ENCODE measurements at places on chromosomes 5 and 9.

- no peak for DNase-seq
These were observed 55.5 kb downstream of the AUH start for GRCh38 chr9:91306296-91306630.

DNA sequence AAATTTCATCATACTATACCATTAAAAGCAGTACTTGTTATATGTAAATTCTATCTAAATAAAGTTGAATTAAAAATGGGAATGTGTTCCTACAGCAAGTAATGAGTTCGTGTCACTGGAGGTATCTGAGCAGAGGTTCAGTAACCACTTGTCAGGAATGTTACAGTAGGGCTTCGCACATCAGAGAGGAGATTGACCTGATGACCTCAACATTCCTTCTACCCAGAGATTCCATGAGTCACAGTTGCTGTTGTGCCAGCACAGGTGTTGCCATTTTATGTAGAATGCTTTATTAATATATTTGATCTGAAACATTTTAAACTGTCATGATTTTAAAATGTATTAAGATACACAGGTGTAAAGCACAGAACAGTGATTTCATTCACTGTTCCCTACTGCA is 60.3 kb downstream of the STX17 start:
- DNase-seq = no peak

GRCh38 chr9:77725820-77726219 is 77.7 kb upstream of the GNA14 start:
- DNase-seq = peak; percentile 69

GRCh38 chr9:89811356-89811755 is 206.5 kb downstream of the GADD45G start:
- no peak for DNase-seq

- DNase-seq = no peak
These were observed 36.0 kb downstream of the KCNMB1 start for GRCh38 chr5:170353011-170353761.

DNA sequence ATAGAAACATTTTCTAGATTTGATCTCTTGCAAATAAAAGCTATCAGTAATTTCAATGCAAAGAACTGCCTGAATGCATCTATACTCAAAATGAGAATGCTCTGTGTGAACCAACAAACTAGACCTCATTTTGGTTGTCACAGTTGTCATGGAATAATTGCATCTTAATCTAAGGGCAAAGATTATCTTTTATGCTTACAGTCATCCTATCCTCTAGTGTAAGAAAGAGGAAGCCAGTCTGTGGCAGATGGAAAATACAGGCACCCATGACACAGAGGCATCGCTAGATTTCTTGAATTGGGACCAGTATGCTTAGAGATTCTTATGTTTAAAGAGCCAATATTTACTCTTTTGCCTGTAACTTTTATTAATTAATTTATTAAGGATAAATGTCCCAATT is 95.0 kb downstream of the MACIR start:
- no peak for DNase-seq

GRCh38 chr9:136426787-136427186 is 12.9 kb downstream of the INPP5E start:
- DNase-seq = no peak

GRCh38 chr5:173895401-173896165 is 7.4 kb downstream of the CPEB4 start:
- no peak for DNase-seq

- DNase-seq = peak; percentile 25
These were observed 13.8 kb upstream of the PLEKHG4B start for GRCh38 chr5:77957-78804.

- no peak for DNase-seq
These were observed 427.9 kb downstream of the KCTD16 start for GRCh38 chr5:144598451-144599068.

GRCh38 chr5:156529892-156530291 is 202.9 kb downstream of the SGCD start:
- DNase-seq = no peak

DNA sequence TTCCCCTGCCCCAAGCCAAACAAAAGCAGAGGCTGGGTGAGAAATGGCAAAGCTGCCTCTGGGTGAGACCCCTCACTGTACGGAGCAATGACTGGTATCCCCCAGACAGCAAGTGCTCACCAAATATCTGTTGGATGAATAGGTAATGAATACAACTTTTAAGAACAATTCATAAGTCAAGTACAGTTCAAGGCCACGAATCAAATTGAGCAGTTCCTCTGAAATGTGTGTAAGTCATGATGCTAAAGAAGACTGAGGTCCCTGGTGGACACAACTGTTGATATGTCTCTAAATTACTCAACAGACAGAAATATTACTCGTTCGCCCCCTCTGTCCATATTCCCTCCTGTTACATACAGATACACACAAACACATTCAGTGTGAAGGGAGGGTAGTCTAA is 160.7 kb downstream of the GLIS3 start:
- no peak for DNase-seq

DNA sequence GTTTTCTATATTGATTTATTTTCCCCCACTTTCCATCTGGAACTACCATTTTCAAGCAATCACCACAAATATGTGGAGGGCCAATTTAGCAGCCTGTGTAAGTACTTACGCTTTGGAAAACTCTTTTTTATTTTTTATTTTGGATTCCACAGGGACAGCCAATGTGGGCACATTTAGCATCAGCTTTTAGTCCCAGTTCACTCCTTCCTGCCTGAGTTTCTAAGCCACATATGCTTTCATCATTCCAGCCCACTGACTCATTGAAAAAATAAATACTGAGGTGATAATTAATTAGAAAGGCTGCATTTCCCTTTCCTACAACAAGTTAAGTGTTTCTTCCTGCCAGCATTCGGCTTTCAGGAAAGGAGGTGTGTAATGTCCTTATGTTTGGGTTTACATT is 76.8 kb downstream of the TMEM167A start:
- DNase-seq = no peak

DNA sequence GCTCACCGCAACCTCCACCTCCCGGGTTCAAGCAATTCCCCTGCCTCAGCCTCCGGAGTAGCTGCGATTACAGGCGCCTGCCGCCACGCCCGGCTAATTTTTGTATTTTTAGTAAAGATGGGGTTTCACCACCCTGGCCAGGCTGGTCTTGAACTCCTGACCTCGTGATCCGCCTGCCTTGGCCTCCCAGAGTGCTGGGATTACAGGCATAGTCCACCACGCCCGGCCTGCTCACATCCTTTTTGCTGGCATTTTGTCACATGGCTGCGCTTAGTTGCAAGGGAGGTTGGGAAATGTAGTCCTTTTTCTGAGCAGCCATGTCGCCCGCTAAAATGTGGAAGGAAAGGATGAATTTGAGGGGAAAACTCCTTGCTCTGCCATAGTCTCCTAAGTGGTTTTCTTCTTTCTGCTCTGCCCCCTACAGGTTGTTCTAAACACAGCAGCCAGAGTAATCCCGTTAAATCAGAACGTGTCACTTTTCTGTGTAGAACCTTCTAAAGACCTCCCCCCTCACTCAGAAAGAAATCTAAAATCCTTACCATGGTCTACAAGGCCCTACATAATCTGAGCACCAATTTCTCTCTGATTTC is 57.8 kb upstream of the HSPA9 start:
- DNase-seq = no peak

DNA sequence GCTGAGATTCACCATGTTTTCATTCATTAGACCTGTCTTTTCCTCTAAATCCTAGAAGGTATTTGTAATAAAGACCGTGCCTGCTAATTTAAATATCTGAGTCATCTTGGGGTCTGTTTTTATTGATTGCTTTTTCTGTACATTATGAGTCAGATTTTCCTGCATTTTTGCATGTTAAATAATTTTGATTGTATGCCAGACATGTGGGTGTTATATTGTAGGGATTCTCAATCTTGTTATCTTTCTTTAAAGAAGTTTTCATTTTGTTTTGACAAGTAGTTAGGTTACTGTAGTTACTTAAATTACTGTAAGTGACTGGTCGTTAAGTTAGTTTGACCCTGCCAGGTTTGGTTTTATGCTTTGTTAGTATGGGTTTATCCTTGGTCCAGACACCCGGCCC is 35.1 kb downstream of the EXOSC2 start:
- DNase-seq = no peak
